ENCODE measurements at places on chromosomes 6 and 20.

DNA sequence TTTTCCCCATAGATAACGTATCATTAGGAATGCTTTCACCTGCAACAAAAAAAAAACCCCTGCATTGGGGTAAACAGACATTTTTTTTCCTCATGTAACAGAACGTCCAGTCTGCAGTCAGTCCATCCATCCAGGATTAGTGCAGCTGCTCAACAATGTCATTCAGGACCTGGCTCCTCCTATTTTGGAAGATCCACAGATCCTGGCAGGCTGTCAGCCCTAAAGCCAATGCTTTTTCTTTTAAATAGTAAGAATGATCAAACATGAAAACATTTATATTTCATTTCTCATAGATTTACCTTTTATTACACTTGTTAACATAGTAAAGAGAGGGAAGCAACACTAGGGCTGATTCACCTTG lies 116.5 kb upstream of the CCDC28A start:
- peak; percentile 33 for DNase-seq

DNA sequence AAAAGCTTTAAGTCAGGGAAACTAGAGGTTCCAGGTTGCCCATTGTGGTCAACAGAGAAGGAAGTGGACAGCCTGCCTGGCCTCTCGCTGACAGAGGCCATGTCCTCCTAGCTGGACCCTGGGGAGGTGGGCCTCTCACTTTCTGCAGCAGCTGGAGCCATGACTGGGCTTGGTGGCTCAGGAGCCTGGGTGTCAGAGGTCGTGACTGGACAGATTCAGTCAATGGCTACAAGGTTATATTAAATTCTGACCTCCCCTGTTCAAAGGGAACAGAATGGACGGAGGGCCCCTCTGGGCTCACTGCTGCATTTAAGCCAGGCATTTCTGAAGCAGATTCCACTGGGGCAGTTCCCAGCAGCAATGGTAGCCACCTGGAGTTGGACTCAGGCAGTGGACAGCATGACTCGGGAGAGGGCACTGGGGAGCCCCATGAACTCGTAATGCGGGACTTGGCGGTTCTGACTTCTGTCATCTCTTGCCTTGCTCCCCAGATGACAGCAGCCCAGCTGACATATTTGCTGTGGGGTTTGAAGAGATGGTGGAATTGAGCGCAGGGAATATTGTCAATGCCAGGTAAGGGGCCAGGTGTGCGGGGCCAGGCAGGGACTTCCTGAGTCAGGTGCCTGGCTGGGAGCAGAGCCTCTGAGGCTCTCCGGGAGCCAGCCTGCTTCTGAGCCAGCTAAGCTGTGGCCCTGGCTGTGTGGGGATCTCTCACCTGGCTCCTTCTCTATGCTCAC lies 86.7 kb downstream of the SYNJ2 start:
- no peak for DNase-seq

- peak; percentile 76 for DNase-seq
Measured at GRCh38 chr6:17417817-17418216, 24.4 kb downstream of the CAP2 start.

DNA sequence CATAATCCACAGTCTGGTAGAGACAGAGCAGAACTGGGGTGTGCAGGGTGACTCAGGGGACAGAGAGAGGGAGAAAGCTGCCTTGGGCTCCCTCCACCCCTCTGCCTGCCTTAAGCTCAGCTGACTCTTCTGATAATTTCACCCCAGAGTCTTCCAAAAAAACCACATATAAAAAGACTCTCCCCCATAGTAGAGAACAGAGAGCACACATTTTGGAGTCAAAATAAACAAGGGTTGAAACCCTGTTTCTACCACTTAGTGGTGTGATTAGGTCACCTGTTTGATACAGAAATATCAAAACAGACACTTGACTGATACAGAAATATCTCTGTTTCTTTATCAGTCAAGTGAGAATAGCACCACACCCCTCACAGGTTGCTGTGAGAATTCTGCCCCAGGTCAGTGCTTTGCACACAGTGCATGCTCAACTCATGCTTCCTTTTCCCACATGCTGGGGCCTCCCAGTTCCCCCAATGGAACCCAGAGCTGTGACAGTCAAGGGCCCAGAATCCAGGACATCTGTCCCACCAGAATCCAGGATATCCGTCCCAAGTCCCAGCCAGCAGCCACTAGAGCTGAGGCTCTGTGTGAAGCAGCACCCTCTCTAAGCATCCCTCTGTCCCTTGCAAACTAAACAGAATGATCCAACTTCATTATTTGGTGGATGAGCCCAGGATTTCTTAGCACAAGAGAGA lies 1.2 kb downstream of the TREML2 start:
- DNase-seq: no peak
